ENCODE measurements at places on chromosomes 12 and 14.

- no peak for DNase-seq
Observed at GRCh38 chr14:90521084-90521929, 124.5 kb downstream of the CALM1 start.

DNA sequence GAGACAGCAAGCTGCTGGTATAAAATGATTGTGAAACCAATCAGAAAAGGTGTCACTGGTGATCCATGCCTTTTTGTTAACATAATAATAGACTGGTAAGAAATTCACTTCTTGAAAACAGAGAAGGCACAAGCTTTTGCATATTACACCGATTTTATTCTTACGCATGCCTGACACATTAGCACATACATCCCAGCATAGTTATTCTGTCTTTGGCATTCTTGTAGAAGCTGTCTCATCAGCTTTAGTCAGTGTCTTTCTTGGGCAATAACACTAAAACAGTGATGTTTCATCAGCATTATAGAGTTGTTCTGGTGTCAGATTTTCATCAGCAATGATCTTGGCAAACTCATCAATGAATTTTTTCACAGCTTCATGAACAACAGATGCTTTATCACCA is 283.4 kb upstream of the TMTC1 start:
- no peak for DNase-seq

DNA sequence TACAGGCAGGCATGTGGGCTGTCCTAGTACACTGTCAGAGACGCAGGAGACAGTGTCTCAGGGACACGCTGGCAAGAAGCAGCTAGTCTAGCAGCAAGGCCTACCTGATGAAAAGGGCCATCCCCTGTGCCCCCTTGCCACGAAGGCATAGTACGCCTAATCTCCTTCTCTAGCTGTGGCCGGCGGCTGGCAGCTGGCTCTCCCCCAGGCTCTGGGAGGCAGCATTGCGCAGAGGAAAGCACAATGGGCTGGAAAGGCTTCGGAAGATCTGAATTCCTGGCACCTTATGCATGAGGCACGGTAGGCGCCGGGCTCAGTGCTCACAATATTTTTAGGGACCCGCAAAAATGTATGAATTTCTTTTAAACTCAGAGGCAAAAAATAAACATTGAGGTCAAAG is 16.0 kb upstream of the PLEKHH1 start:
- DNase-seq: no peak

GRCh38 chr12:6833189-6833890 is 5.1 kb downstream of the P3H3 start:
- DNase-seq: no peak

- DNase-seq: no peak
Observed at GRCh38 chr14:51253880-51254279, 13.8 kb downstream of the TMX1 start.

DNA sequence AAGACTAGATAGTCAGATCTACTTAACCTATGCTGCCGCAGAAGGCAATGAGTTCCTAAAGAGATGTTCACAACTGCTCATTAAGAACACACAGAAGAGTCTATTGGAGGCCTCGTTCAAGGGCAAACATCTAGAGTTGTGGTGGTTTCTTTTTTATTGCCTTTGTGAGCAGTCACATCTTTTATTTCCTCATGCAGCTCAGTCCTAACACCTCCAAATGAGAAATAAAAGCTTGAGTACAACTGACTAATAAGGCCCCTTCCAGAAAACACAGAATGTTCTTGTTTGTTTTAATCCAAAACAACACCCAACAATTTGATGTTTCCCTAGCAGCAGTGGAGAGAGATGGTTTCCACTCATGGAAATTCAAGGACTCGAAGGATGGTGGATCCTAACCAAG is 123.5 kb upstream of the NOS1 start:
- no peak for DNase-seq

- no peak for DNase-seq
Observed at GRCh38 chr12:71797531-71797930, 42.0 kb upstream of the TBC1D15 start.

GRCh38 chr14:56333359-56334292 is 215.4 kb downstream of the PELI2 start:
- DNase-seq: no peak

GRCh38 chr12:1587927-1588574 is 6.3 kb downstream of the FBXL14 start:
- DNase-seq: no peak

DNA sequence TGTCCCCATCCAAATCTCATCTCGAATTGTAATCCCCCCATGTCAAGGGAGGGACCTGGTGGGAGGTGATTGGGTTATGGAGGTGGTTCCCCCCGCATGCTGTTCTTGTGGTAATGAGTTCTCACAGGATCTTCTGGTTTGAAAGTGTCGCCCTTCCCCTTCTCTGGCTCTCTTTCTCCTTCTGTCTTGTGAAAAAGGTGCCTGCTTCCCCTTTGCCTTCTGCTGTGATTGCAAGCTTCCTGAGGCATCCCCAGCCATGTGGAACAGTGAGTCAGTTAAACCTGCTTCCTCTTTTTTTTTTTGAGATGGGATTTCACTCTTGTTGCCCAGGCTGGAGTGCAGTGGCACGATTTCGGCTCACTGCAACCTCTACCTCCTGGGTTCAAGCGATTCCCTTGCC is 104.0 kb downstream of the CCDC91 start:
- no peak for DNase-seq

DNA sequence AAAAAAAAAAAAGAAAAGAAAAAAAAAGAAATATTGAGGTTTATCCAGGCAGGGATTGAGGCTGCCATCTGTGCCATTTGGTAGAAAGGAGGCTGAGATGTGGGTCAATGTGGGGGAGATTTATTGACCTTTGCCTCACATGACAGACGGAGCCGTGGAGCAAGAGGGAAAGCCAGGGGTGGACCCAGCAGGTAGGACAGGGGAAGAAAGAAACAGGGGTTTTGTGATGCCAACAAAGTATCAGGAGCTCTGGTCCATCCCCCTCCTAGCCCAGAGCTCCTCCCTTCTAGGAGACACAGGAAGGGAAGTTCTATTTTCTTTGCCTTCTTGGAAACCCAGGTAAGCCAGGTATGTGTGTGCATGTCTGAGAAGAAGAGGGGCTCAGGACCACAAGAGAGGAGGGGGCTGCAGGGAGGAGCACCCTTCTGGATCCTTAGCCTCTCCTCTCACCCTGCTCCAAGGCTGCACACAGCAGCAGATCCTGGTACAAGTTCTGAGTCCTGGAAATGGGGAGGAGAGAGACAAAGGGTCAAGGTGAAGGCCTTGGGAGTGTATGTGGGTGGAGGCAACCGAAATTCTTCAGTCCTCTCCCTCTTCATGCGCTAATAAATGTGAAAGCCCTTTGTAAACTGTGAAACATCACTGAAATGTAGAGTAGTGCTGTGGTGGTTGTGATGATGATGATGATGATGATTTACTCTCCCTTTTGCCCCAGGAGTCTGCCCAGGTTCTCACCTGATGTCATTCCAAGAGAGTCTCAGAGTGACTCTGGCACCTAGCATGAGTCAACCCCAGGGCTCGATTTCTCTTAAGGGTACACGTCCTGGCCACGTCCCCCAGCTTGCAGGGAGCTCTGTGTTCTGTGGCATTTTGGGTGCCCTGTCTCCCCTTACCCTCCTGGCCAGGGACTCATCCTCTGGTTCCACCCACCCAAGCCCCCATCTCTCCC is 26.3 kb downstream of the ZFP36L1 start:
- no peak for DNase-seq

GRCh38 chr12:83378186-83378727 is 691.6 kb downstream of the TMTC2 start:
- no peak for DNase-seq

- DNase-seq: no peak
Observed at GRCh38 chr12:128091951-128092382, 175.0 kb upstream of the TMEM132C start.

DNA sequence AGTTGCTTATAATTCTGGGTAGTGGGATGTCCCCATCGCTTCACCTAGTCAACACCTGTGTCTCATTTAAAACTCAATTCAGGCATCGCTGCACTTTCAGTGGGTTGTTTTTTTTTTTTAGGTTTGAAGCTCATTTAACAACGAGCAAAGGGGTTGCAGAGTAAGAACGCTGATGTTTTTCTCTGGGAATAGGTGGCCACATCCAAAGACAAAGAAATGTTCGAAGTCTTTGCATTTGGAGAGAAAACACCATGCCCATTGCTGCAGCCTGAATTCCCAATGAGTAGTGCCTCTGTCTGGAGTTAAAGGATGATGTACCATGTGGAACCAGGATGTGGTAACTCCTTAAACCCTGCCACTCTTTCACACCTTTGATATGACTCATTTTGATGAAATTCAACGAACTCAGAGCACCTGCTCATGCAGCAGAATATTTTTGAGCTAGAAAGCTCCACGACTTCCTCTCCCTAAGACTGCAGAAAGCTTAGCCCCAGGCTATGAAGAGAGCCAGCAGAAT is 35.1 kb upstream of the BATF start:
- DNase-seq: no peak
